Cortex of kidney (tissue), 1 donor: ENCODE measurements at places on chromosomes 2 and 18.
A peak's percentile ranks its signal among the peaks of the same experiment; 100 is the strongest.

- DNase-seq, result peak; percentile 12
Observed at GRCh38 chr2:55049043-55049820, 1.0 kb downstream of the RTN4 start.

DNA sequence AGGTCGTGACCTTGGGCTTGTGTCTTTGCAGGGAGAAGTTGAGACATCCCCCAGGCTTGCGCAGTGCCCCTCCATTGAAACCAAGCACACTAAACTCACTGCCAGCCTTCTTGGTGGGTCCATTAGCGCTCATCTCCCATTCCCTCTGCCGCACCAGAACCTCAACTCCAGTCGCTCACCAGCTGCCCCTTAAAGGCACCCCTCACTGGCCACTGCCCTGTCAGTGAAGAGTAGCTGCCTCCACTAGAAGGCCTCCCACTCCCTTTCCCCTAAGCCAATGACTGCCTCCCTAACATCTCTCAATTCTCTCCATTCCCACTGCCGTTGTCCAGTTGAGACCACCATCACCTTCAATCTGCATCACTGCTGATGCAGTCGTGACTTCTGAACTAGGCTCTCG is 114.8 kb upstream of the EPC2 start:
- no peak for DNase-seq

GRCh38 chr18:50877545-50878265 is 1.2 kb upstream of the ME2 start:
- DNase-seq, result no peak

DNA sequence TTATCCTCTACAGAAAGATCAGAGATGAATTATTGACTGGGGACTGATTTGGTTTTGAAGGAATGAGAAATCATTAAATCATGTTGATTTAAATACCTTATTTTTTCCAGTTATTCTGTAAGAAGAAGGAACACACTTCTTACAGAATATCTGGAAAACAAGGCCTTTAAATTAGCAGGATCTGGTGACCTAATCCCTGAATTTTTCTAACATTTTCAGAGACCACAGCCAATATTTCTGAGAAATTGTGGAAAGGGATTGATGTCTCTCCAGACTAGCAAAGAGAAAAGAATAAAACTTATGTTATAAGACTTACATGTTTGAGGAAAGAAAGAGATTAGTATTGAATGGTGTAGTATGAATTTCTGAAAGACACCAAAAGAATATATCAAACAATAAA is 104.0 kb downstream of the KCNE4 start:
- no peak for DNase-seq

GRCh38 chr2:138421971-138422335 is 79.6 kb upstream of the SPOPL start:
- DNase-seq, result no peak

GRCh38 chr18:63016270-63016669 is 300.9 kb downstream of the PHLPP1 start:
- no peak for DNase-seq

GRCh38 chr18:24543795-24544498 is 83.5 kb downstream of the HRH4 start:
- DNase-seq, result no peak

- no peak for DNase-seq
Observed at GRCh38 chr2:196286821-196287220, 115.4 kb upstream of the STK17B start.

- DNase-seq, result no peak
Observed at GRCh38 chr2:45699032-45699658, 47.7 kb downstream of the PRKCE start.

DNA sequence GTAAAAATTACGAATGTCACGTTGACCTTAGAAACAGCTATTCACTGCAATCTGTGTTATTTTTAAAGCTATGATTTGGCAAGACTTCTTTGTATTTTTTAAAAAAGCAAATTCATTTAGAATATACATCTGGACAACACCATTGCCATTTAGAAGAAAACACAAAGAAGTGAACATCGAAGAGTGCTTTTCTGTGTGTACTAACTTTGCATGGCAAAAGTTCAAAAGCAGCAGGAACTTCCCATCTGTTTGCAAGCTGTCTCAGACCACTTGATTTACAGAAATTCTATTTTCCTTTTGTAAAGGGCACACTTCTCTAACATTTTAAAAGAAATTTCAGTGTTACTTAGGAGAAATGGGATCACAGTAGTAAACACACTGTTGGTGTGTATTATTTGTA is 145.9 kb downstream of the CALCRL start:
- DNase-seq, result no peak

DNA sequence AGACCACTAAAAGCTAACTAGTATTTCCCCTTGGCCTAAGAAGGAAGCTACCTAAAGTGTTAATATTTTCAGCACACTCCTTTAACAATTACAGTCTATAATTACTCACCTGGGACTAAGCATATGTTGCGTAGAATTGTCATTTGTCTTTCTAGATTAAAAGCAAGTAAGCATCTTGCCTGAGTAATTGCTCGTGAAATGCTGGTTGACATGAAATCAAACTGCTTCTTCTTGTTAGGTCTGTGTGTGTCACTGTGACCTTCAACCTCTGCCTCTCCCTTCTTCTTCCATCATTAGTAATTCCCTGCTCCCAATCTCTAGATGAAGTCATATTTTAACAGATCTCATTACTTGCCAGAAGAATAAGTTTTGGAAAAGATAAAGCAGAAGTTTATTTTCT is 212.2 kb downstream of the XIRP2 start:
- no peak for DNase-seq

DNA sequence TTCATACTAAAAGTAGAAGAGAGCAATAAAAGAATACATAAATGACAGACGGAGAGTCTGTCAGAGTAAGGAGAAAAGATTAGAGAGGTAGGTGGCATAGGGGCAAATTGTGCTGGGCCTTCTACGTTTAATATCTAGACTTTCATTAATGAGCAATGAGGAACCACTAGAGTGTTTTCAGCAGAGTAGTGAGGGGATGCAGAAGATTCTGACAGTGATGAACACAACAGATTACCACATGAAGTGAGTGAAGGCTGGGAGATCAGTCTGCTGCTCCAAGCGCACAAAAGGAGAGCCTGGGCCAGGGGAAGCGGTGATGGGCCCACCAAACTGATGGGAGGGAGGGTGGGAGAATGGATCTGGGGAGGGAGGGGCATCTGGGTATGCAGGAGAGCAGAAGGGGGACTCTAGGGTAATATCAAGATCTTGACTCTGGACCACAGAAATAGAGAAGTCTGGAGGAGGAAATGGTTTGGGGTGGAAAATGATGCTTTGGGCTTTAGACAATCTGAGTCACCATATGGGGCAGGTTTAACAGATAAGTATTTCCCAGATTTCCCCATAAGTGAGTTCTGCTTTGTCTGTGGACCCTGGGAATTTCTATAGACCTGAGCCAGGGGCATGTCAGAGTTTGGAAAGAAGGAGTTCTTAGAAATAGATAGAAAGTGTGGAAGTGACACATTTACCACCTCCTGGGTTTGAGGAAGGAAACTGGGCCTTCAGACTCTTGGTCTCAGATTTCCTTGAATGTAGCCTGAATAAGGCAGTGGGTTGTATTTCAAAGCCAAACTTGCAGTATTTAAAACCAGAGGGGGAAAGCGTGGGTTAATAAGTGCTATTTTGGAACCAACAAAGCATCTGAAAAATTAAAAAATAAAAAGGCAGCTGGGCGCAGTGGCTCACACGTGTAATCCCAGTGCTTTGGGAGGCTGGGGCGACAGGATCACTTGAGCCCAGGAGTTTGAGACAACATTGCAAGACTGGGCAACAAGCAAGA is 15.0 kb upstream of the IL1A start:
- no peak for DNase-seq

DNA sequence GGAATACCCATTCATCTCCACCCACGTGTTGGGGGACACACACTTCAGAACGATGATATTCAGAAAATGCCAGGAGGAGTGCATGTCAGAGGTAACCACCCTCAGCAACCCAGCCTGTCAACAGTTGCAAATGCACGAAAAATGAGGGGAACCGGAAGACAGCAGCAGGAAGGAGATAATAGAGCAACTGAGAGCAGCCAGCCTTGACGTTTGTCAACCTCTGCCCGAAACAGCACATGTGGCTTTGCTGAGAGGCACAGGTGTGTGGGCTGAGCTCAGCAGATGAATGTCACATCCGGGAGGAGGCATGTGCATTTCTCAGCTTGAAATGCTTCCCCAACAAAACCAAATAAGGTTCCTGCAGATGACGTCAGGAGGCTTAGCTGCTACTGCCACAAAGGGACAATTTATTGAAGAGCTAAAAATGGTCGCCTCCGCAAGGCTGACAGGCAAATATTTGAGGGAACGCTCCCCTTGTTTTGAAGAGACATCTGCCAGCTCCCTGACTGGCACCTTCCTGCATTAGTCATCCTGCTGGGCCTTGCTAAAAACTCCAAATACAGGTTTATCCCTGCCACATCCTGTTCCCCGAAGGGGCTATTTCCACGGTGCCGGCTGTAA is 419.0 kb downstream of the NBAS start:
- no peak for DNase-seq

- no peak for DNase-seq
Observed at GRCh38 chr2:226159875-226160479, 639.6 kb downstream of the IRS1 start.

DNA sequence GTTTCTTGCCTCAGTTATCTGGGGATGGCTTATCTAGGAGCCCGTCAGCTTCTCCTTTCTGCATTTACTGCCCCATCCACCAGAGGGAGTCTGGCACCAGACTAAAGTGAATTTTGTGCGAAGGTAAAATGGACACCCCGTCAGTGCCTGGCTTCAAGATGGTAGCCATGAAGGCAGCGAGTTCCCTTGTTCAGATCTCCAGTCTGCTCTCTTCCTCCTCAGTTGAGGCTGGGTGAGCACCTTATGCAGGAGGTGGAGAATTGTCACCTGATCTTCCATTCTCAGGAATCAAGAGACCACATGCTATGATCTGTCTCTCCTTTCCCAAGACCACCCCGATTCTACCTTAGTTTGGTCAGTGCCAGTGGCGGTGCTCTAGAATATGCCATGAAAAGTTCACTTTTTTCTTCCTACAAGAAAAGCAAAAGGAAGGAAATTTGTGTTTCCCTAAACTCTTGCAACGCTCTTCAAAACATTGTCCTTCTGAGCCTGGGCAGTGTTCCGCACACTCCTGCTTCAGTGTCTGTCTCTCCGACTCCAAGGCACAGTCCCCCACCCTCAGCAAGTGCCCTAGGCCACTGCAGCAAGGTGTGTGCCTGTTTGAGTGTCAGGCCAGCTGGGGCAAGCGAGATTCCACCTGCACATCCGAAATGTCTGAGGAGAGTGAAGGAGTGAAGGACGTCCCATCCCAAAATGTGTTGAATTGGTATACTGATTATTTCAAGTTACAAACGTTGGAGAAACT is 168.6 kb downstream of the SS18 start:
- DNase-seq, result no peak

GRCh38 chr18:51727780-51728179 is 530.3 kb upstream of the MEX3C start:
- no peak for DNase-seq

DNA sequence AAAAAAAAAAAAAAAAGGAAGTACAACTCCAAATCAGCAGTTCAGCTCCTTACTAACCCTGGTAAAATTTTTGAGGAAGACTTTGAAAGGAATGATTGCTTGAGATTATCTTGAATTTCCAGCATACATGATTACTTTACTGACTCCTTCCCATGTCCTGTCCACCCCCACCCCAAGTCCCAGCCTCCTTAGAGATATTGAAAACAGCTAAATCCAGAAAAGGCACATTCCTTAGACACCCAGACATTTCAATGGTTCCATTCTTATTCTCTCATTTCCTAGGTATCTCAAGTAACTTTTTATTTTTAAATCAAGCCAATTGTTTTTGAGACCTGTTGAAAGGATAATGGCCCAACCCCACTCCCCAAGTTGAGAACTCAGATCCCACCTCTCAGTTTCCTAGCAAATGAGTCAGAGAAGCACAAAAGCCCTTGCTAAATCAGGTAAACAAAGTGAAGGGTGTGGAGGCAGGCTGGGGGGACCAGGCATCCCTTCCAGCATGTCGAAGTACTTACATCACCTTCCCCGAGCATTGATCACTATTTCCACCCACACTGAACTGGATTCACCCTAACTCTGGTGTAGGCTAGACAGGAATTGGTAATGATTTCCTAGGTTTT is 95.4 kb upstream of the FZD7 start:
- no peak for DNase-seq

- DNase-seq, result no peak
Observed at GRCh38 chr18:61127714-61128467, 205.3 kb upstream of the CDH20 start.

DNA sequence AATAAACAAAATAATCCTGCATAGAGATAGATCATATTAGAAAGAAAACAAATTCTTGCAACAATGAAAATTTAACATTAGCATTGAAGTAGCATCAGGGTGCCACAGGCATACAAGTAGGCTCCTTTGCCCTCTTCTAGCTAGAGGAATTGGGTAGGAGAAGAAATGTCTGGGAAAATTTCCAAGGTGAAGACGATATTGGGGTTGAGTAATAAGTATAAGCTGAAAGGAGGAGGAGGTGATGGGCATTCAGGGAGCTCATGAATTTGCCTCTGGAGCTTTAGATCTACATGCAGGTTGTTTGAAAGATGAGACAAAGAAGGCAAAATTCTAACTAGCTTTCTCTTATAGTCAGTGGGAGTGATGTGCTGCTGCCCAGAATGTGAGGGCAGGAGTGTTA is 504.9 kb downstream of the CCDC85A start:
- DNase-seq, result no peak

- no peak for DNase-seq
Observed at GRCh38 chr18:74248595-74248994, 43.2 kb downstream of the CYB5A start.

DNA sequence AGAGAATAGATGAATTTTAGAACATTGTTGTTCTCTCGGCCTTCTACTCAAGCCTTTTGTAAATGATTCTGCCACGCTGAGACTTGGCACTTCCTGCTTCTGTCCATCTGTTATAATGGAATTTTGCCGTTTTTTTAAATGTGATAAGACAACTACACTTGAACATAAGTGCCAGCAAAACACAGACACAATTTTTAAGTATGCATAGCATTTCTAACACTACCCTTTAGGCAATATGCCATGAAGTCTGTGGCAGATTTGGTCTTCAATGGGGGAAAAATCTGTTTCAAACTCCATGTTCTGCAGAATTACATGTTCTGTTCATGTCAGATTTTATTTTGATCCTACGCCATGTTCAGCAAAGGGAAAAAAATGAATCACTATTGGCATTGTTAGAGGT is 1170.7 kb upstream of the SLC39A10 start:
- no peak for DNase-seq

- DNase-seq, result no peak
Observed at GRCh38 chr2:125581557-125581956, 1074.4 kb upstream of the GYPC start.
